SK-N-SH (cell line): ENCODE measurements at places on chromosomes 2 and 18.
A peak's percentile ranks its signal among the peaks of the same experiment; 100 is the strongest.

GRCh38 chr2:55907686-55908085 lies 15.9 kb downstream of the EFEMP1 start:
- no peak for DNase-seq

DNA sequence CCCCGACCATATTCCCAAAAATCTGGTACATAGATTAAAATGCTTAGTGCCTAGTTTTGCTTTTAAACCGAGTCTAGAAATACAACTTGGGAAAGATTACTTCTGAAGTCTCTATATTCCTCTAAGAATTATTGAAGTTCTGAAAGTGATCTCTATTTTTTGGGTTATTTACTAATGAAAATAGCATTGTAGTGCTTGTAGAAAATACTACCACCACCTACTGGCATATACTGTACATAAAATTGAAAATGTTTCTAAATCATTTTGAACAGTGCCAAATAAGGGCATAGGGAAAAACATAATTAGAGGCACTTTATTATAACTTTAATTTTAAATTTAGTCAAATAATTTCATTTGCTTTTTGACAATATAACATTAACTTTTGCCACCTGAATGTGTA lies 1399.6 kb upstream of the ZEB2 start:
- no peak for DNase-seq

- DNase-seq: no peak
These were observed 17.5 kb upstream of the TMEM163 start for GRCh38 chr2:134736167-134736880.

DNA sequence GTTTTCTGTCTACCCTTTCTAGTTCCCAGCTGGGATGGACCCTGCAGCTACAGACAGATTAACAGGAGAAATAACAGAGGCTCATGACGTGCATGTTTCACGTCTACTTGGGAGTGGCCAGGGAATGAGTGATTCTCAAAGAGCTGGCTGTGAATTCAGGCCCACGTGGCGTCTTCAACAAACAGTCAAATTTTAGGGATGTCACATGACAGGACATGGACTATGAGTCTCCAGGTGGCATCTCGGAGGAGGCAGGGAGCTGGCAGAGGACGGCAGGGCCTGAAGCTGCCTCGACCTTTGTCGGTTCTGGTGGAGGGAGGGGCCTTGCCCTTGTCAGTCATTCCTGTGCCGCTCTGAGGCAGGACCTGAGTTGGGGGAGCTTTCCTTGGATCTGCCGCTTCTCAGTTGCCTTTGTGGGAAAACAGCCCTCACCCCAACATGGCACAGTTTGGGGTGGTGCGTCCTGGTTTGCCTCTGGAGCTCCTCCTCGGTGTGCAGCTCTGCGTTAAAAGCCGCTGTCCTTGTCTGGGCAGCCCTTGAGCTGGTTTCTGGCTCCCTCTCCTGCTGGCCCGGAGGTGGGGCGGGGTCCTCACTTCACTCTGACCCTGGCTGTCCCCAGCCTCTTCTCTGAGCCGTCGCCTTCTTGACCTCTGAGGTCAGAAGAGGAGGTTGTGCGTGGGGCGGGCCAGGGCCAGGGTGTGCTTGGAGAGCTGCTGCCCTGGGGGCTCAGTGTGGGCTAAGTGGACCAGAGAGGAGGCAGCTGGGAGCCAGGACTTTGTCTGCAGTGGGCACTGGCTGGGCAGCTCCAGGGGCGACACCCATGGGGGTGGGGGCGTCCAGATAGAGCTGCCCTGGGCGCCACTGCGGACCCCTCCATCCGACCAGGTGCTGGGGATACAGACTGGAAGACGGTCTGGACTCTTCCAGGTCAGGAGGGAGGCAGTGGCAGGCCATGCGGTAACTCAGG lies 12.1 kb upstream of the GAL3ST2 start:
- DNase-seq: peak; percentile 64

- DNase-seq: no peak
These were observed 50.5 kb downstream of the ZNF516 start for GRCh38 chr18:76444446-76445105.

GRCh38 chr2:150792780-150793300 lies 305.4 kb upstream of the RND3 start:
- DNase-seq: no peak

GRCh38 chr2:234979204-234980167 lies 27.7 kb downstream of the SH3BP4 start:
- no peak for DNase-seq

GRCh38 chr18:74623047-74623816 lies 25.6 kb downstream of the ZNF407 start:
- DNase-seq: no peak

DNA sequence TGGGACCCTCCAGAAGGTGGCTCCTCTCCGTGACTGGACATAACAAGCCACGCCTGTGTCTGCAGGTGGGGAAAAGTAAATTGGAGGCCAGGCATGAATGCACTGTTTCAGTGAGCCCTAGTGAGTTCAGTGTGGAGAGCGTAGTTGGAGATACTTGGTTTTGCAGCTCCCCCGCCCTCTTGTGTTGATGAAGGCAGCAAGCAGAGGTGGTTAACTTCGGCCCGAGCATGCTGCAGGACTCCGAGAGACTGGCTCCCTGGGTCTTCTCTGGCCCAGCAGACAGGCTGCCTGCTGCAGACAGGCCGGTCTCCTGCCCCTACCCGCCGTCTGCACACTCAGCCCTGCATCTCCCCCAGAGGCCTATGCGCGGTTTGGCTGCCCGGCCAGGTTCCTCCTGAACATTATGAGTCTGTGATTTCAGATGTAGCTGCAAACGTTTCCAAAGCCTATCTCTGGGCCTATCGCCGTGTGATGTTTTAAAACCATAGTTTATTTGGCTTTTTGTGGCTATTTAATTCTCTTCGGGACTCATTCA lies 102.4 kb downstream of the LDLRAD4 start:
- DNase-seq: no peak

- DNase-seq: no peak
These were observed 62.6 kb upstream of the STK17B start for GRCh38 chr2:196233805-196234475.

- no peak for DNase-seq
These were observed 66.0 kb upstream of the CCDC85A start for GRCh38 chr2:56117764-56118163.

DNA sequence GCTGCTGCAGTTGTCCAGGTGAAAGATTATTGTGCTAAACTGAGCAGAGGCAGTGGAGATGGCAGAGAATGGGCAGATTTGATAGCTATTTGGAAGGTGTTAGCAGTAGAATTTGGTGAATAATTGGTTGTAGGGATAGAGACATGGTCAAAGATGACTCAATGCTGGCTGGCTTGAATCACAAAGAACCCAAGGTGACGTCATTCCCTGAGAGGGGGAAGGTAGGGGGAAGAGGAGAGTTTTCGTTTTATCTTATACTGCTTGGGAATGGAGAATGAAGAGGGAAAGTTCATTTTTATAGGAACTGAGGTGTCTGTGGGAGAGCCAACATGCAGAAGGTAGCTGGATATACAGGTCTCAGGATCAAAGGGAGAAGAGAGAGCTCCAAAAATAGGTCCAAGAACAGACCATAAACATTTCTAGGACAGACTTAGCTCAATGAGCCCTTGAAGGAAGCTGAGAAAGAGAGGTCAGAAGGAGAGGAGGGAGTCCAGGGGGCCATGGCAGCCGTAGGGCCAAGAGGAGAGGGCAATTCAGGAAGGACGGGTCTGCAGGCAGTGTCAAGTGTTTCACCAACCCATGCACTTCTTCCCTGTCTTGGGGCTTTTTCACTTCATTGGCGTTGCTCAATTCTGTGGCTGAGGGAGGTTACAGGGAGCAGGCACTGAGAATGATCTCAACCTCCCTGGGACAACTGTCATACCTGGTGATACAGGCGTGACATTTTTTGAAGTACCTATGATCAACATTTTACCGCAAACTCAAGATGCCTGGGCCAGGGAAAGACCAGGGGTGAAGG lies 281.3 kb downstream of the TDRD15 start:
- DNase-seq: no peak

DNA sequence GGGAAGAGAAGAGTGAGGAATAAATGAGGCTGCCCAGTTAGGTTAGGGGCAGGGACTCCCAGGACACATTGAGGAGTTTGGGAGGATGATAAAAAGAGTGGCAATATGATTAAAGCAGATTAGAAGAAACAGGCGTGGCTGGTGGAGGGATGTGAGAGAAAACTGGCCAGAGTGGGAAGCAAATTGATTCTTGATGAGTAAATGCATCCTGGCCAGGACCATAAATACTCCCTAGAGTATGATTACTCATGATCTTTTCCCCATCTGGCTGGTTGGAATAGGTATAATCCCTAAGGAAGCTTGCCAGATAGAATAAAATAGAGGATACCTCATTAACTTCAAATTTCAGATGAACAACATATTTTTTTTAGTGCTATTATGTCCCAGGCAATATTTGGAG lies 21.5 kb upstream of the DAW1 start:
- DNase-seq: no peak

GRCh38 chr2:53802617-53803151 lies 15.8 kb downstream of the ERLEC1 start:
- no peak for DNase-seq

DNA sequence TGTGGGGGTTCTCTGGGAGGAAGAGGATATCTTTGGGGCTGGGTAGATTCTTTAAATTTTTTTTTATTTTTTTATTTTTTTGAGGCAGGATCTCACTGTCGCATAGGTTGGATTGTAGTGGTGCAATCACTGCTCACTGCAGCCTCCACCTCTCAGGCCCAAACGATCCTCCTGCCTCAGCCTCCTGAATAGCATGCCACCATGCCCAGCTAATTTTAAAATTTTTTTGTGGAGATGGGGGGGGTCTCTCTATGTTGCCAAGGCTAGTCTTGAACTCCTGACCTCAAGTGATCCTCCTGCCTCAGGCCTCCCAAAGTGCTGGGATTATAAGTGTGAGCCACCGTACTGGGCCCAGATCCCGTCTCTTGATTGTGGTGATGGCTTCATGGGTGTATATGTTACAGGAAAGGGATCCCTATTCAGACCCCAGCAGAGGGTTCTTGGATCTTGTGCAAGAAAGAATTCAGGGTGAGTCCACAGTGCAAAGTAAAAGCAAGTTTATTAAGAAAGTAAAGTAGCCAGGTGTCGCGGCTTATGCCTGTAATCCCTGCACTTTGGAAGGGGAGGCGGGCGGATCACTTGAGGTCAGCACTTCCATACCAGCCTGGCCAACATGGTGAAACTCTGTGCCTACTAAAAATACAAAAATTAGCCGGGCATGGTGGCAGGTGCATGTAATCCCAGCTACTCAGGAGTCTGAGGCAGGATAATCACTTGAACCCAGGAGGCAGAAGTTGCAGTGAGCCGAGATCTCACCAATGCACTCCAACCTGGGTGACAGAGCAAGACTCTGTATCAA lies 2.0 kb upstream of the C2orf68 start:
- no peak for DNase-seq
